Activated naive CD8-positive, alpha-beta T cell treated with anti-CD3 and anti-CD28 coated beads, Interleukin-2, amount 50 U/mL, for 16 hours (primary cell): ENCODE measurements at places on chromosomes 5 and 9.

DNA sequence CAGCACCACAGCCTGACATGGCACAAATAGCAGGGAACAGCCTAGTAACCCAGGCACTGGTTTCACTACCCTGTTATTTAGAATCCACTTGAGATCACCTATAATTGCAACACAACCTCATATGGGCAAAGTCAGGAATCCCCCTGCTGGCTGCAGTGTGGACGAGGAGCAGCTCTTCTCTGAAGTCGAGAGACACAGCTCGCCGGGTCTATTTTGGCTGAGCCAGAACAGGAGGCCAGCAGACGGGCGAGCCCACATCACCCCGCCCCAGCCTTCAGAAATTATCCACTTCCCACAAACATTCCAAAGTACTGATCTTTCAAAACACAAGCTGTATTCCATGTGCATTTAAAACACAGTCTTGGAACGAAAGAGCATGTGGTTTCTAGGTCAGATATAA is 179.0 kb downstream of the ROR2 start:
- DNase-seq = no peak

GRCh38 chr9:132108728-132109127 is 29.1 kb upstream of the MED27 start:
- DNase-seq = no peak

- no peak for DNase-seq
These were observed 79.0 kb downstream of the TAF11L14 start for GRCh38 chr5:17713301-17713700.

GRCh38 chr5:107056278-107056677 is 614.5 kb downstream of the EFNA5 start:
- no peak for DNase-seq

GRCh38 chr5:171600741-171601265 is 181.4 kb downstream of the FGF18 start:
- no peak for DNase-seq

GRCh38 chr5:84304599-84304998 is 80.1 kb downstream of the EDIL3 start:
- no peak for DNase-seq

DNA sequence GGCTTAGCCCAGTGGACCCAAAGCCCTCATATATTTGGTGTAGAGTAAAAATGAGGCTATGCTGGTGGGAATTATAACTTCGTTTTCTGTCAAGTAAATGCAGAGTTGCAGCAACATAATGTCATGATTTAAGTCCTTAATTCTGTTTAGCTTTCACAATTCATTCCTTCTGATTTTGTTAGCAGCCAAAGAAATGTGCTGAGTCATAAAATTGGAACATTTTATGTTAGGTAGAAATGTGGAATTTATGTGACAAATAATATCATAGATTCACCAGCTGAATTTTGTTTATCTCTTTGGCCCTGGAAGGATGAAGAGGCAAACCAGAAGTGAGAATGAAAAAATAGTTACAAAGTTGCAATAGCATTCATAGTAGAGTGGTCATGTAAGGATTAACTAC is 247.0 kb downstream of the TRPM3 start:
- DNase-seq = no peak
